Stimulated activated CD8-positive, alpha-beta memory T cell treated with anti-CD3 and anti-CD28 coated beads, Interleukin-4, amount 100 ng/mL, for 24 hours (primary cell): ENCODE measurements at places on chromosomes 5 and 9.
A peak's percentile ranks its signal among the peaks of the same experiment; 100 is the strongest.

DNA sequence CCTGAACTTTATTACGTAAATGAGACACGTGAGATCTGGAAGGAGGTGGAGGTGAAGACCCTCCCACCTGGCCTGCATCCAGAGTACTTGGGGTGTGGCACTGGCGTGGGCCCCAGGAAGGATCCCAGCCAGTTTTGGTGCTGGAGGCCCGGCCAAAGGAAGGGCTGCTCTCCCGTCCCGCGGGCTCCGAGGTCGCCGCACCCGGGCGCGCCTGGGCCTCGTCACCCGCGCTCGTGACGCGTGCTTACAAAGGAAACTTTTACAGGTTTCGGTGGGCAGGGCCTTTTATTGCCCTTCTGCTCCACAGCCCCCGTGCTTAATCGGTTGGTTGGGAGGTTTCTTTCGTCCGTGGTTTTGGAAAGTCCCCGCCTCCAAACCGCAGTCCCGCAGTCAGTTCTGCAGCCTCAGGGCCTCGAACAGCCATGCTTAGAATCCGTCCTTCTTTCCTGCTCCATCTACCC lies 29.2 kb downstream of the CDKN2A start:
- peak; percentile 37 for DNase-seq

- no peak for DNase-seq
These were observed 163.9 kb downstream of the ARRDC3 start for GRCh38 chr5:91219091-91219802.

DNA sequence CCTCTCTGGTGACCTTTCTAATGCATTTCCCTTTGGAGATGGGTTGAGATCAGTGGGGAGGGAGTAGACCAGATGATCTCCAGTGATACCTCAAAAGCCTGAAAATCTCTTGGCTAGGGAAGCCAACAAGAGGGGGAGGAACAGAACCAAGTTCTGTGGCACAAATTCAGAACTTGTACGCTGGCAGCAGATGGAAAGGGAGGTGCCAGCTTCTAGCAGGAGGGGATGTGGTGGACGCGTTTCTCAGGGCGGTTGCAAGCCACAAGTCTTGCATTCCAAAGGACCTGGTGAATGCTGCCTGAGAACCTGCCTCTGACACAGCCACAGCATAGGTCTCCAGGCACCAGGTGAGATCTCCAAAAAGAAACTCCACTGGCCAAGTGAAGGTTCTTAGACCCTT lies 13.4 kb downstream of the SLIT3 start:
- DNase-seq, result no peak

GRCh38 chr5:139076111-139076510 lies 122.1 kb downstream of the SIL1 start:
- no peak for DNase-seq

DNA sequence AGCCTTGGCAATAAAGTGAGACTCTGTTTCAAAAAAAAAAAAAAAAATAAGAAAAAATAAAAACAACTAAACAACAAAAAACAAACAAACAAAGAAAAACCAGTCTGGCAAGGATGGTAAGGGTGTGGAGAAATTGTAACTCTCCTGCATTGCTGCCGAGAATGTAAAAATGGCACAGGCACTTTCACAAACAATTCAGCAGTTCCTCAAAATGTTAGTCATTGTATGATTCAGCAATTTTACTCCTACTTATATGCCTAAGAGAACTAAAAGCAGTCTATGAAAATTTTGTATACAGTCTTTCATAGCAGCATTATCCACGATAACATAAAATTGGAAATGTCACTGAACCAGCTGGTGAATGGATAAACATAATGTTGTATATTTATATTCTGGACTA lies 280.4 kb downstream of the CDH9 start:
- DNase-seq, result no peak

GRCh38 chr5:32276173-32276853 lies 36.4 kb downstream of the MTMR12 start:
- no peak for DNase-seq

DNA sequence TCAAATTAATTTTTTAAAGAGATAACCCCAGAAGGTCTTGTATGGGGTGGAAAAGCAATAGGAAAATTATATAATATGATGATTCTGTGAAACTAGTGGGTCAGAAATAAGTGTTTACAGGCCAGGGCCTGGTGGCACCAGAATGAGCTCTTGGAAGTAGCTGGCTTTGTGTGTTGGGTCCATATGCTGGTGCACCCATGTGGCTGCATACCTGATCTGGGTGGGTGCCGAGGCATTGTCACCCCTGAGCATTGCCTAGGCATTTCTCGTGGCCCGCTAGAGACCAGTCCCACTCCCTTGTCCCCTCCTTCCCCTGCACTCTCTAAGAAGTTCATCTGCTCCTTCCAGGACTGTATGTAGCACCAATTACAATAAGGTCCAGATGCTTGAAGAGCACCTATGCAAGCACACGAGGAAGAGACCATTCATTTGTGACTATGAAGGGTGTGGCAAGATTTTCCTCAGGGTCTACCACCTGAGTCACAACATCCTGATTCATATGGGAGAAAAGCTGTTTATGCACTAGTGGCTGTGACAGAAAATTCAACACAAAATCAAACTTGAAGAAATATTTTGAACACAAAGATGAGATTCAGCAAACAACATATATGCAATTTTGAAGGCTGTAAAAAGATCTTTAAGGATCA lies 19.8 kb upstream of the IL33 start:
- DNase-seq, result no peak

GRCh38 chr9:123375469-123376132 lies 19.6 kb downstream of the CRB2 start:
- DNase-seq, result no peak

DNA sequence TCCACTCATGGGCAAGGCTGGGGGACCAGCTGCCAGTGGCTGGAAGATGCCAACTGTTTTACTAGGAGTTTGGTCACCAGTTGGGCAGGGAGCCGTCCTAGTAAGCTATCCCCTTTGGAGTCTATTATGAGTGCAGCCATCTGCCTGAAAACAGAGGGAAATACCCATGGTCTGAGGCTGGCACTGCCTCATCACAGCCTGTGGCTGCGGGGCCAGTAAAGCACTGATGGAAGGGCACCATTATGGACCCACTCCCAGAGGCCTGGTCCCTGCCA lies 187.2 kb upstream of the PANK3 start:
- no peak for DNase-seq

DNA sequence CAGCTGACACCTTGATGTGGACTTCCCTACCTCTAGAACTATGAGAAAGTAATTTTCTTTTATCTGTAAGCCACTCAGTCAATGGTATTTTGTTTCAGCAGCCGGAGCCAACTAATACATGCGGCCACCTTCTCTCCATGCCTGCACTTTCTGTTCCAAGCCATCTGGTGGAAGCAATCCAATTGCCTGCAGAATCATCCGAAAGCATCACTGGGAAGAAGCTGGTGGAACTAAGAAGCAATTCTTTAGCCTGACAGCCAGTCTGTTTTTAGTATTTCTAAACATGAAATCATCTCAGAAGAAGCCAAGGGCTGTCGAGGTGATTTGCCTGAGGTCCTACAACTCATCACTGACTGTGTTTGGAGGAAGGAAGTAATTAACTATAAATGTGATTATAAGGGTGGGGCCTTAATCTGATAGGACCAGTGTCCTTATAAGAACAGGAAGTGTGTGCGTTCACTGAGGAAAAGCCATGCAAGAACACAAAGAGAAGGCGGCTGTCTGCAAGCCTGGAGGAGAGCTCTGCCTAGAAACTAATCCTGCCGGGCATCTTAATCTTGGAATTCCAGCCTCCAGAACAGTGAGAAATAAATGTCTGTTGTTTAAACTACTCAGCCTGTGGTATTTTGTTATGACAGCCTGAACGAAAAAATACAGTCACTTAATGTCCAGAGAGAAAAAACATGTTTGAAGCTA lies 49.1 kb downstream of the NXNL2 start:
- DNase-seq, result no peak

DNA sequence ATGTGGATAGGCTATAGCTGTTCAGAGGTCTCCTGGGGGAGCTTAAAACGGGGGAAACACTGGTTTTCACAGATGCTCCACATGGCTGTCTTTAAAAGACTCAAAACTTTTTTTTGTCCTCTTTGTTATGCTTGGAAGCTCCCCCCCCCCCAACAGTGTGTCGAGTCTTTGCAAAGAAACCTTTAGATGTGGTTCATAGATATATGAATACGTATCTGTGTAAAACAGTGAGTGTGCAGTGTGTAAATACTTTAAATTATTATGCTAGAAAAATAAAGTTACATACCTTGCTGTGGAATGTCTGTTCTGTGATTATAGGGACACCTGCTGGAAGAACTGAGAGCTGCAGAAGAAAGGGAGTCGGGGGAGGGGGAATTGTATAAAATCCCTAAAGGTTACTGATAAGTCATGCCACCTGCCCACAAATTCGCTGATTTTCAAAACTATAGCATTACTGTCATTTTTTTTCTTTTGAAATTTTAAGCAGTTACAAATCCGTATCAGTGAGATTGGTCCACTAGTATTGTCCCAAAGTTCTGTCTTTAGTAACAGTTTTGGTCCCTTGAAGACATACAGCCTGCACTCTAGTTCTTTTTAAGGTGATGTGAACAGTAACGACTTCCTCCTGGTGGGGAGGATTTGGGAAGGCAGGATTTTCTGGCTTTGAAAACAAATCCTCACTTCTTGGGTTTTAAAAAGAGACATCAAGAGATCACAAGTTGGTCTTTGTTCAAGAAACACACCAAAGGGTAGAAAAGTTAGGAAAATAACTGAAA lies 22.9 kb downstream of the RGMB start:
- DNase-seq, result no peak

- no peak for DNase-seq
These were observed 124.7 kb upstream of the LIFR start for GRCh38 chr5:38681029-38681706.

DNA sequence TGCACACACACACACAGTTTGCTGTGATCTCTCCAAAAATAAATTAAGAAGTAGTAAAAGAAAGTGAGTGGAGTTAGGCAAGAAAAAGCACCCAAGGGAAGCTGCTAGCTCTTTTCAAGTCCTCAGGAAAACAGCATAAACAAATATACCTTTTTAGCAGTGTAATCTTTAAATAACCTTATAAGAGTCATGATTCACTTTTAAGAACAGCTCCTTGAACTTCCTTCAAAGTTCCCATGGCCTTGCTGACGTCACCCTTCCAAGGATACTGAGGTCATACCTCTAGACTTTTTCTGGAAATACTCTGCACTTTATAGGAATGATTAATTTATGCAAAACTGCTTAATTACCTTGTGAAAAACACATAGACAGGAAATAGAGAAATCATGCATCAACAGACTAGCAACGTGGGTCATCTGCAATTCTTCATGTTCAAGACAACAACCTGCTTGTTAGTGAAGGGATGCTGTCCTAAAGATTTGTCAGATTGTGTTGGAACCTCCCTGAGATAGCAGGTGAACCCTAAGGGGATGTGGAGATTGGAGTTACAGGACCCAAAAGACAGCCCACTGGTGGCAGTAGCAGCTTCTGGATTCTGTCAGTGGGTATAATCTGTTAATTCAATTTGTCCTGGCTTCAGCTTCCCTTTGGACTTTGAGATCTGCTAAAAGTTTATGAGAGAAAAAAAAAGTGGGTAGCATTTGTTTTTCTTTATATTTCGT lies 229.0 kb downstream of the ELAVL2 start:
- DNase-seq, result no peak

GRCh38 chr5:165201369-165201768 lies 1696.0 kb downstream of the MAT2B start:
- DNase-seq, result no peak

DNA sequence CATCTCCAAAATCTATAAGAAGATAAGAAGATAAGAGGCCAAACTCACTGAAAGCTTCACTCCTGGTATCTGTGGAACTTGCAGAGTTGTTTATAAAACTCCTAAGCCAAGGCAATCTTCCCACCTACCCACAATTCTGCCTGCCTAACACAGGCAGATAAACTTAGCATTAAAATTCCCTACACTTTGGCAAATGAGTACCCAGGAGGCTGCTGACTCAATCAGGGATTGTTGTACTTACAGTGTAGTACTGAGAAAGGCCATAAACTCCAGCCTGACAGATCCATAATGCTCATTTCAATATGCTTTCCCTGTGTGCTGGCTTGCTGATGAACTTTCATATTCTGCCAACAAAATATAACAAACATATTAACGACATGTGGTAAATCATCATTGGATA lies 725.2 kb downstream of the BRINP1 start:
- DNase-seq, result no peak

GRCh38 chr5:52818360-52818759 lies 30.6 kb downstream of the ITGA1 start:
- DNase-seq, result no peak

- DNase-seq, result no peak
These were observed 38.5 kb downstream of the VPS13A start for GRCh38 chr9:77215874-77216273.

DNA sequence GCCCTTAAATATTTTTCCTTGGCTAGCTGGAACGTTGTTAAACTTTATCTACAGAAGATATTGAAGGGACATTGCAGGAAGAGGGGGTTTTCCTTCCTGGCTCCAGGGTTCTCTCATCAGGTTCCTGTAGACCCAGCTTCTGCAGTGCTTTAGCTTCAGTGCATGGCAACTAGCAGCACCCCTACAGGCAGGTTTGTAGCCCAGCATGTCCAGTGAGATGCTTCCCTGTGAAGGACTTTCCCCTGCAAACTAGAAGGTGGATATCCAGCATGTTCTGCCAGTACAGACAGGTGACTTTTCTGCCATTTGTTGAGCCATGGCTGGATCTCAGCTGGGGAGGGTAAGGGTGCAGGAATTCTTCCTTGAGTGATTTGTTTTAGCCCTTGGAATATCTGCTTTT lies 10.4 kb downstream of the CCL28 start:
- DNase-seq, result no peak

DNA sequence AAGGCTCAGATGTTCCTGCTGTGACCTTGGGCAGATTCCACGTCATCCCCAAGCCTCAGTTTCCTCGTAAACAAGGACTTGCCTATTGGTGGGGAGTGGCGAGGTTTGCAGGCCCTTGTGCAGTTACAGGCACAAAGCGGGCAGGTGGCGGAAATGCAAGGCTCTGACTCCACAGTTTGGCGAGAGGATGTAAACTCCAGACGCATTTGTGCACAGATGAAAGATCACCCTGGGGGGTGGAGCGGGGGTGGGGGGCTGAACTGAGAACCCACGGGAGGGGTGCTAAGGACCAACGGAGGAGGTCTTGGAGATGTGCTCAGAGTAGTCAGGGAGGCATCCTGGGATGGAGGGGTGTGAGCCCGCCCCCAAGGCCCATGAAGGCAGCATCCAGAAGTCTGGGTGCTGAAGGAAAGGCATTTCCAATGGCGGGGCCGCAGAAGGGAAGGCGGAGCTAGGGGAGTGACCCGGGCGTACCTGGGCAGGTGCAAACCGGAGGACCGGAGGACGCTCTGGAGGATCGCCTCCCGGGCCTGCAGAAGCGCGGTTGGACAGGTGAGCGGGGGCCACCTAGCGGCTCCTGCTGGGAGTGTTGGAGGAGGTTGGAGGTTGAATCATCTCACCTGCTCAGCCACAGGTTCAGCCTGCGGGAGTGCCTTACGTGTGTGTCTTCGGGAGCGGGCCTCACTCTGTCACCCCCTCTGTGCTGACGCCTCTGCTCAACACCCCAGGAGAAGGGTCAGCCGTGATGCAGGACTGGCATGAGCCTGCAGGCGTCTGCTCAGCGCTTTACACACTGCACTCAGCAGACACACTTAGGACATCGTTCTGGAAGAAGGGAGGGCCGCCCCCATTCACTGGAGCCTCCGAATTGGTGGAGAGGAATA lies 1.9 kb upstream of the FIBCD1 start:
- DNase-seq, result peak; percentile 56
